Epithelial cell of proximal tubule (primary cell): ENCODE measurements at places on chromosomes 2 and 18.

- DNase-seq = no peak
Observed at GRCh38 chr2:239727776-239728600, 297.2 kb downstream of the NDUFA10 start.

- peak; percentile 7 for DNase-seq
Observed at GRCh38 chr2:39024833-39025232, 96.0 kb downstream of the SOS1 start.

GRCh38 chr2:231571661-231572191, 20.9 kb upstream of the TEX44 start:
- DNase-seq = no peak

GRCh38 chr2:6934345-6934744, 17.1 kb downstream of the RNF144A start:
- DNase-seq = no peak

- DNase-seq = no peak
Observed at GRCh38 chr18:74435740-74436139, 21.4 kb downstream of the DIPK1C start.

GRCh38 chr2:125280265-125280664, 1255.2 kb downstream of the CNTNAP5 start:
- DNase-seq = no peak

DNA sequence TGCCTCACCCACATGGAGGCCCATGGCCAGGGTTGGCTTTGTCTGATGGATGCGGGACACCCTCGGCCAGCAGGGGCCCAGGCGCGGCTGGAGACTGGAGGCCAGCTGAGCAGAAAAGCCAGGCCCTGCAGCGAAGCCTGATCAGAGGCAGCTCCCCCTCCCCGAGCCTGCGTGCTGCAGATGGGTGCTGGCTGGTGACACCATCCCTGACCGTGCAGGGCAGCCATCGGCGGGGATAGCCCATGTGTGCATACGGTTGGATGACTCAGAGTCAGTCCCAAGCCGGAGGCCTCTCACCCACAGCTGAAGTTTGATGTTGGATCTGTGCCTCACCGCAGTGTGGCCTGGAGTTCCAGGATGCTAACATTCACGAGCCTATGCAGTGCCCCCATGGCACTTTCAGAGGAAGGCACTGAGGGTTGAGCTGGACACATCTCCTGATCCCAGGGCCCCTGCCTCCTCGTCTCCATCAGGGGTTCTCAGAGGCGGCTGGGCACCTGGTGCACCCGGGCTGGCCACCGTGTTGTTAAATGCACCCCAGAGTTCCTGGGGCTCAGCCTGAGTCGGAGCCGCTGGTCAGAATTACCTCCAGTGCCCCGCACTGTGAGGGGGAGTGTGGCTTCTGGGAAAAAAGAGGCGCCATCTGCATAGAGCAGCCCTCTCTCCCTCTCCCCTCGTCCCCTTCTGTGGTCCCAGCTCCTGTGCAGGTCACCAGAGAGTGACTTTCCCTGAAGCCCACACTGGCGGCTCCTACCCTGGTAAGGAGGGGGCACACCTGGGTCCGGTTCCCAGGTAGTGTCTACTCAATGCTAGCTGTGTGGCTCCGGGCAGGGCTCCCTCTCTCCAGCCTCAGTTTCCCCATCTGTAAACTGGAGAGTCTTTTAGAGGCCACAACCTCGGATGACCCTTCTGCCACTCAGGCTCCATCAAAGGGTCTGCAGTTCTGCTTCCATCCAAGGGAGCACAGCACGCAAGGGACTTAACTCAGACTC, 19.4 kb upstream of the KIF1A start:
- DNase-seq = no peak

DNA sequence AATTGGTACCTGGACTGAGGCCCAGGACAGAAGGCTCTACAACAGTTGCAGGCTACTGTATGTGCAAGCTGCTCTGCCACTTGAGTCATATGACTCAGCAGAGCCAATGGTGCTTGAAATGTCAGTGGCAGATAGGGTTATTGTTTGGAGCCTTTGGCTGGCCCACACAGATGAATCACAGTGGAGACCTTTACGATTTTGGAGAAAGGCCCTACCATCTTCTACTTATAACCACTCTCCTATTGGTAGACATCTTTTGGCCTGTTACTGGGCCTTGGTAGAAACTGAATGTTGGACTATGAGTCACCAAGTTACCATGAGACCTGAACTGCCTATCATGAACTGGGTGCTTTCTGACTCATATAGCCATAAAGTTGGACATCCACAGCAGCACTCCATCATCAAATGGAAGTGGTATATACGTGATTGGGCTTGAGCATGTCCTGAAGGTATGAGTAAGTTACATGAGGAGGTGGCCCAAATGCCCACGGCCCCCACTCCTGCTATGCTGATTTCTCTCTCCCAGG, 88.9 kb upstream of the NRXN1 start:
- no peak for DNase-seq

- no peak for DNase-seq
Observed at GRCh38 chr2:70789304-70790135, 923 bp downstream of the FIGLA start.

GRCh38 chr18:11873670-11874340, 22.6 kb downstream of the CHMP1B start:
- no peak for DNase-seq
